ENCODE measurements at places on chromosomes 4 and X.

- no peak for DNase-seq
Measured at GRCh38 chr4:26105815-26106699, 192.0 kb downstream of the SMIM20 start.

GRCh38 chr4:175562542-175562941 is 249.5 kb downstream of the GPM6A start:
- DNase-seq = no peak

DNA sequence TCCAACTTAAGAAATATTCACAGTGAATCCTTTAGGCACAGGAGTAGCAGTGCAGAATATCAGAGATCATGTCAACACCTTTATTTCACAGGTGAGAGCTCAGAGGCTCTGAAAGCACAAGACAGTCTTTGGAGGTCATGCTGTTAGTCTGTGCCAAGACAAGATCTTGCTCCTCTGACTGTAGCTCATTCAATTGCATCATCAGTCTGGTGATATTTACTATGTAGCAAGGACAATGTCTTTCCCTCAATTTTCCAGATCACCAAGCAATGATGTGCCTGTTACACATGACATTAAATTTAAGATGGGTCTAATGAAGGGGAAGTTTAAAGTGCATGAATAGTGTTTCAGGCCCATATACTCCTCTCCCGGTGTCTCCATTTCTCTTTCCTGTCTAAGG is 277.5 kb downstream of the IL15 start:
- DNase-seq = no peak

GRCh38 chrX:140724309-140724708 is 14.8 kb downstream of the LINC00632 start:
- DNase-seq = no peak

- DNase-seq = no peak
Measured at GRCh38 chr4:81505004-81505598, 33.4 kb upstream of the RASGEF1B start.

GRCh38 chr4:113294908-113295307 is 245.5 kb downstream of the ANK2 start:
- no peak for DNase-seq

GRCh38 chr4:40628888-40629287 is 776 bp downstream of the RBM47 start:
- no peak for DNase-seq

DNA sequence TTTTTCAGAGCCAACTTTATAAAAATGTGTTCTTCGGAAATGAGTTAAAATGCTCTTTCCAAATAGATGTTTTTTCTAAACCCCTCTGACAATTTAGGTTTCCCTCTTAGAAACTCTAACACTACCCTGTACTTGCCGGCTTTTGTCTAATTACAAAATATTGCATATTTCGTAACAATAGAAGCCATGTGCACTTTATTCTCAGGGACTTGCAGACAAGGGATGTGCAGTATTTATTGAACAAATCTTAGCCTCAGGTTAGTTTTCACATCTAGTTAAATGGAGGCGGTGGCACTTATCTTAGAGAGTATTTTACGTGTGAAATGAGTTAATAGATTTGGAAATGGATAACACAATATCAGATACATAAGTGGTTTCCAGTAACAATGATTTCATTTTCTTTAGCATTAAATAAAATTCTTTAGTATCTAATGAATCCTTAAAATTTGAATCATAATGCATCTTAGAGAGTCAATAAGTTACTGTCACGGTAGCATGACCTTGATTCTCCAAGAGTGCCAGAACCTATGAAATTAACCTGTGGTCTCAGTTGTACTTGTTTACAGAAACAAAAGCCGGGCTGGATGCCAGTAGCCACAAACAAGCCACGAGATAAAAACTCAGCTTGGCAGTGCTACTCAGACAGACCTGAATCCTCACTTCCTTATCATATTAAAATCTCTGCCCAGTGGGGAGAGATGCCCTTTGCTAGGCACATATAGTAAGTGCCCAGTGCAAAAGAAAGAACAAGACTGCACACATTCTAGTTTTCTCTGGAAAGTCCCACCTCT is 772 bp upstream of the PABPC4L start:
- DNase-seq = no peak

GRCh38 chr4:85747882-85748491 is 273.0 kb downstream of the ARHGAP24 start:
- DNase-seq = peak; percentile 50

DNA sequence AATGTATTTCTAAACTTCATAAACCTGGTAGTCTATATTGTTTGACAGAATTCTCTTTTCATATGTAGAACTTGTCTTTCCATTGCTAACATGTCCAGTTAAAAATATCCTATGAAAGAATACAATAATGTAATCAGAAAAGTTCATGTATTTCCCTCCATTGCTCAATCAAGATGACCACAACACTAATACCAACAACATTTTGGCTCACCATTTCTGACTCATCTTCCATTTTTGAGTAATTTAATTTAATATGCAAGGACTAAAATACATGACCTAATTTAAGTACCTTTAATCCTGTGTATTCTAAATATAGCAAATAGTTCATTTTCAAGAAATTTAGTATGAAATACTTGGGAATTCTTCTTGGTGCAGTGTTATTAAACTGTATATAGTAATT is 239.5 kb upstream of the GPC4 start:
- DNase-seq = no peak

- no peak for DNase-seq
Measured at GRCh38 chr4:176999935-177000543, 207.3 kb upstream of the VEGFC start.

- no peak for DNase-seq
Measured at GRCh38 chr4:82715731-82716617, 82.6 kb downstream of the SCD5 start.

- DNase-seq = no peak
Measured at GRCh38 chrX:118595501-118596042, 100.0 kb downstream of the DOCK11 start.

DNA sequence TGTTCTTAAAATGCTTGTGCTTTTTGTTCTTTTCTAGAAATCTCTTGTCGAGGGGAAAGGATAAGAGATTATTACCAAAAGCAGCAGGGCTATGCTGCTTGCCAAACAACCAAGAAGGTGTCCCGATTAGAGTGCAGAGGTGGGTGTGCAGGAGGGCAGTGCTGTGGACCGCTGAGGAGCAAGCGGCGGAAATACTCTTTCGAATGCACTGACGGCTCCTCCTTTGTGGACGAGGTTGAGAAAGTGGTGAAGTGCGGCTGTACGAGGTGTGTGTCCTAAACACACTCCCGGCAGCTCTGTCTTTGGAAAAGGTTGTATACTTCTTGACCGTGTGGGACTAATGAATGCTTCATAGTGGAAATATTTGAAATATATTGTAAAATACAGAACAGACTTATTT is 81.5 kb upstream of the PACRGL start:
- no peak for DNase-seq

- DNase-seq = no peak
Measured at GRCh38 chr4:13203101-13203500, 281.0 kb downstream of the RAB28 start.

GRCh38 chr4:112860830-112861690 is 188.4 kb upstream of the ANK2 start:
- no peak for DNase-seq

GRCh38 chr4:129822701-129823100 is 726.7 kb downstream of the C4orf33 start:
- no peak for DNase-seq

DNA sequence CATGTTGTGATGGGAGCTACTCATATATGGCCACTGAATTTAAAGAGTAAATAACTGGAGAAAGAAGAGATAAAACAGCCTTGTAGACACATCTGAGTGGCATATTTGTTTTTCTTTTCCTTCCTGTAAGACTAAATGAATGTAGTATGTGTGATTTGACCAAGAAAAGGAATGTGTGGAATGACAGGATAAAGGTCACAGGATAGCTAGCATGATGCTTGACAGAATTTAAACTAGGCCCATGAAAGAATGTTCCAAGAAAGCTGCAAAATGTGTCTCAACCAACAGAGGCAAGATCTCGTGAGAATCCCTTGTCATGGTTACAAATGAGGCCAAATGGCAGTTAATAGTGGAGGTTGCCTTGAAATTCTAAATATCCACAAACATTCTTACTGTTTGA is 137.0 kb downstream of the KCNIP4 start:
- DNase-seq = no peak

DNA sequence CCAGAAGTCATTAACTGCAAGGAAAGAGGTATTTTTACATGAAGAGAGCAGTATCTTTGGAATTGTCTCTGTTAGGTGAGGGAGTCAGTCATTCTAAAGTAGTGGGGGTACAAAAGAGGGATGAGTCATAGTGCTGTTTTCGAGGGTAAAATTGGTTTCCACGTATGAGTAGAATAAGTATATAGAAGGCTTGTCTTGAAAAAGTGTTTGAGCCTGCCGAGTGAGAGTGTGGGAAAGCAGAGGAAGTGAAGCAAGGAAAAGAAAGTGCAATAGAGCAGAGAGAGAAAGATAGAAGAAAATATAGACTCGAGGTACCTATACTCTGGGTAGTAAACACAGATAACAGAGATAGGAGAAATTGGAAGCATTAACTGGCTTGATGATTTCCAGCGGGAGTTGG is 696.4 kb downstream of the DMD start:
- DNase-seq = no peak

- DNase-seq = no peak
Measured at GRCh38 chr4:38266616-38267015, 306.4 kb downstream of the PTTG2 start.

DNA sequence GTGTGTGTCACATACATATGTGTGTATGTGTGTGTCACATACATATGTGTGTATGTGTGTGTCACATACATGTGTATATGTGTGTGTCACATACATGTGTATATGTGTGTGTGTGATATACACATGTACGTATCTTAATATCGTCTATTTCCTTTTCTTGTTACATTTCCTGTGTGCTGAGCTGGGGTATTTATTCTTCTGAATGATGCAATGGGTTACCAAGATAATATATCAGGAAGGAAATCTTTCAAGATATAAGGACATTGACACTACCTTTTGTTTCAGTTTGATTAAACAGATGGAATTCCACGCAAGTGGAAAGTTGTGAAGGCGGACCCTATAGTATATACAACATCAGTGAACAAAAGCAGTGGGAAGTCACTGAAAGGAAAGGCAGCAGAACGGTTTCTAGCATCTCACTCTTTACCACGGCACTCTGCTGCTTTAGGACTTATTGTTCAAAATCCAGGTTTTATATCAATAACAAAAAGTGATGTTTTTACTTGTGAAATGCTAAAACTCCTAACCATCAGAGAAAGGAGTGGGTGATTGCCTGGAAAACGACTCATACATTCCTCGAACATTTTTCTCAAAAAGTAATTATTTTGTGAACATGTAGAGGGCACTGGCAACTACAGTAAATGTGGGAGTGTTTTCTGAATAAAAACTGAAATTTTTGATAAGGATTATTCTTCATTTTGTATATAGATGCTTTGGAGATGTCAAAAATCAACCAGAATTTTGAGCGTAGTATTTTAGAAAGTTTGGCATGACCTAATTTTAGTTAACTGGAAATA is 43.1 kb upstream of the IL21 start:
- no peak for DNase-seq

- no peak for DNase-seq
Measured at GRCh38 chrX:70664726-70665125, 220.1 kb downstream of the DLG3 start.

DNA sequence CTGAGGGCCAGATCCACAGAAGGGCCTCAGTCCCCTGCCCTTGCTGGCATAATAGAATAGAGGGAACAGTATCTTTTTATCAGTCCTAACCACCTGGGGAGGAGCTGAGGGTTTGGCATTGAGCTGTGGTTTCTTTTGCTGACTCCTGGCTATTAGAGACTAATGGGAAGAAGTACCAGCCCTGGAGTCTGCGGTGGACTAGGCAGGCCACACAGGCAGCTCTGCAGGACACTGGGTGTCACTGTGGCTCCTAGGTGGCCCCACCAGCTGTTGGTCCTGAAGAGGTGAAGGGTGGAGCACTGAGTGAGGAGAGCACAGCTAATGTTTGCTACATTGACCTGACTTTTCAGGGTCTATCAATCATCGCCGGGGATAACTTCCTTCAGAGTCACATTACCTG is 52.8 kb upstream of the GPC4 start:
- DNase-seq = no peak

- no peak for DNase-seq
Measured at GRCh38 chr4:151359576-151359975, 34.2 kb upstream of the SH3D19 start.

DNA sequence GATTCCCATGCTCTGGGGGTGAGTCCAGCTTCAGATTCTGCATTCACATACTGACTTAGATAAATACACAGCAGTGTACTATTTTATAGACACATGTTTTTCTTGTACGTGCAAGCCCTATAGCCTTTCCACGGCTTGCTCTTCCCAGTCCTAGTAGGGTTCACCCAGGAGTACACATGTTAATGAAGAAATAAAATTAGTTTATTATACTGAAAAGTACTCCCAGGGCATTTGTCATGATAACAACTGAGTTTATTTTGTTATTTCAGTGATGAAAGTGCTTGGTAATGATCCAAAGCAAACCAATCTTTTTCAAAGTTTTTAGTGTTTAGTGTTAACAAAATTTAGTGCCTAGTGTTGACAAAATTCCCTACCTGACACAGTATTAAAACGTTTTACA is 21.3 kb downstream of the MAPK10 start:
- DNase-seq = no peak

- no peak for DNase-seq
Measured at GRCh38 chr4:76153356-76153755, 5.2 kb upstream of the NUP54 start.

DNA sequence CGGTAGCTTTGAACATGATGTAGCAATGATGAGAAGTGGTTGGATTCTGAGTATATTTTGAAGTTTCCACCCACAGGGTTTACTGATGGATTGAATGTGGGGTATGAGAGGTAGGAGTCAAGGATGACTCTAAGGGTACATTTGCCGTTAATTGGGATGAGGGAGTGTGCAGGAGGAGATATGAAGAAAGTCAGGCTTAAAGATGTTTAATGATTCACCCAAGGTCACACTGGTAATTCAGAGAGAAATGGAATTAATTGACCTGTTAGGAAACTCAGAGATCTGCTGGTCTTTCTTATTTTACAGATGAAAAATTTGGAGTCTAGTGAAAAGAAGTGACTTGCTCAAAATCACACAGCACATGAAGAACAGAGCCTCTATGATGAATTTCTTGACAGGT is 390.7 kb downstream of the GBA3 start:
- no peak for DNase-seq

- no peak for DNase-seq
Measured at GRCh38 chr4:12770351-12770750, 713.8 kb downstream of the RAB28 start.

GRCh38 chrX:9912351-9913145 is 54.6 kb upstream of the CLDN34 start:
- no peak for DNase-seq

DNA sequence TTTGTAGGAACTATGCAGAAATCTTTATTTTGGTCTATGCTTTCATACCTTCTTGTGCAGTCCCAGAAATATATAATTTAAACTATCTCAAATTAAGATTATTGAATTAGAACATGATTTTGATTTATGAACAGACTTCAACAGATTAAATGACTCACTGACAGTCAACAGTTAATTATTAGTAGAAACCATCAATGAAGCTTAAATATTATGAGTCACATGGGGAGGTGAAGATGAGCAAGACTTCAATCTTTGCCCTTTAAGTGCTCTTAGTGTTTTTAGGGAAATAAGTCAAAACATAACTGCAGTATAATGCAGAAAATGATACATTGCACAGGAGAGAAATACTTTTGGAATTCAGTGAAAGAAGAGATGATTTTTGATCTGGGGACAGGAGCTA is 81.5 kb upstream of the BMP3 start:
- DNase-seq = no peak
